ENCODE measurements at places on chromosomes 5 and 9.

DNA sequence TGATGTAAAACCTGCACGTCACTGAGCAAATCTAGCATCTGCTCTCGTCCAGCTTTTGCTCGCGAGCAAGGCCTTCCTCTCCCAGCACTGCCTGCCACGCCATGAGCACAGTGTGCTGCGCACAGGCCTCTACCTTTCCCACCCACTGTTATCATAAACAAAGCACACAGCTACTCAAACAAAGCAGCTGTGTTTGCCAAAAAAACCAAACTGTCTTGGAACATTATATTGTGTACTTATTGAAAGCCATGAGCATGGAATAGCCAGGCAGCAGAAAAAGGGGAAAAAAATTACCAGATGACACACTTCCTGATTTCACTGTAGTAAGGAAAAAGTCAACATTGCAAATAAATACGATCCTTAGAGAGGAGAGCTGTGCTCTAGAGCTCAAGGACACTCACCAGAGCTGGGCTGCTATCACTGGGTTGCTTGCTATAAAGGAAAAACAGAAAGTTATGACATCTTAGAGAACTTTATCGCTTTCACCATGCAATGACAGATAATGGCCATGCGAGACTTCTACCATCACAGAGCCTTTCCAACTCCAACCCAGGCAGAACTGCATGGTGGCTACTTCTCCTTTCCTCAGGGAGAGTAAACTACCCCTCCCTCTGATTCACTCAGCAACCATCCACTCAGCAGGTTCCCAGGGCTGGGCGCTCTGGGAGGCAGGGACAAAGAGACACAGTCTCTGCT lies 69.6 kb downstream of the EPB41L4B start:
- DNase-seq, result no peak

- no peak for DNase-seq
These were observed 63.1 kb downstream of the TMOD1 start for GRCh38 chr9:97564291-97565175.

- no peak for DNase-seq
These were observed 44.7 kb upstream of the MYOT start for GRCh38 chr5:137822984-137823383.

DNA sequence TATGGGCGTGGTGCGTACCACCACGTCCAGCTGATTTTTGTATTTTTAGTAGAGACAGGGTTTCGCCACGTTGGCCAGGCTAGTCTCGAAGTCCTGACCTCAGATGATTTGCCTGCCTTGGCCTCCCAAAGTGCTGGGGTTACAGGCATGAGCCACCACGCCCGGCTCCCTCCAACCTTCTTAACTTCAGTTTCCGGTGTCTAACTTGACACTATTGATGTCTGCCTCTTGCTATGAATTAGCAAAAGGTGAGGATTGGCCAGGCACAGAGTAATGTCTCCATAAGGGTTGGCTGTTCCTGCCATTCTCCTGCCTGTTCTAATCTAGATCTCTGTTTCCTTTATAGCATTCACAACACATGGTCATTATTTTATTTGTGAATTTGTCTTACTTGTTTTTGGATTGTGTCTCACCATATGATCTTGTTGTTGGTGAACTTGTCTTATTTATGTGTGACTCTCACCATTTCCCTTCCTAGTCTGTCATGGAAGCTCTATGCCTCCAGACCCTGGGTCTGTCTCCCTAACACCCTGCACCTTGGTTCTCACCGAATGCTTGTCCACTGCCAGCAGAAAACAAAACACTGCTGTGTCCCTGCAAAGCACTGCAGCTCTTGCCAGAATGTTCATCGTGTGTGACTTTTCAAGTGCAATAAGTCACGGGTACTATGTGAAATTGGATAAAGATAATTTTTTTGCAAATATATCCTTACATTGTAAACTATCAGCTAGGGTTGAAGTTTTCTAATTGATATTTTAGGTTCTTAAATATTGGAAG lies 26.0 kb downstream of the BASP1 start:
- DNase-seq, result no peak

DNA sequence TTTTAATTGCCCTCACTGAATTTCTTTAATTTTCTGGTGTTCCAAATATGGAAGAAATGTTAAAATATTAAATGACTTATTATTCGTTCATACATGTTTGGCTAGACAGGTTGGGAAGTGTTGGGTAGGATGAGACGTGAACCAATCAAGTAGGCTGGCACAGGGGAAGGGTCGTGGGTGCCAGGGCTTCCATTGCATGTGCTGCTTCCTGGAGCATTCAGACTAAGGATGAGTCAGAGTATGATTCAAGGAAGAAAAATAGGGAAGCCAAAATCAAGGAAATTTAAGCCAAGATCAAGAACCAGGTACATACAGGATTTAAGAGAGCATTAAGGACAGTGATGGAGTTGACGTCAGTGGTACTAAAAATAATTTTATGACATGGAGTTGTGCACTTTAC lies 2068.0 kb downstream of the MAT2B start:
- DNase-seq, result no peak

Measured in stimulated activated CD4-positive, alpha-beta T cell treated with anti-CD3 and anti-CD28 coated beads, TNF-alpha, amount 100 ng/mL, for 4 hours (primary cell).